Progenitor cell of endocrine pancreas (in vitro differentiated cells): ENCODE measurements at places on chromosomes 3 and 15.

DNA sequence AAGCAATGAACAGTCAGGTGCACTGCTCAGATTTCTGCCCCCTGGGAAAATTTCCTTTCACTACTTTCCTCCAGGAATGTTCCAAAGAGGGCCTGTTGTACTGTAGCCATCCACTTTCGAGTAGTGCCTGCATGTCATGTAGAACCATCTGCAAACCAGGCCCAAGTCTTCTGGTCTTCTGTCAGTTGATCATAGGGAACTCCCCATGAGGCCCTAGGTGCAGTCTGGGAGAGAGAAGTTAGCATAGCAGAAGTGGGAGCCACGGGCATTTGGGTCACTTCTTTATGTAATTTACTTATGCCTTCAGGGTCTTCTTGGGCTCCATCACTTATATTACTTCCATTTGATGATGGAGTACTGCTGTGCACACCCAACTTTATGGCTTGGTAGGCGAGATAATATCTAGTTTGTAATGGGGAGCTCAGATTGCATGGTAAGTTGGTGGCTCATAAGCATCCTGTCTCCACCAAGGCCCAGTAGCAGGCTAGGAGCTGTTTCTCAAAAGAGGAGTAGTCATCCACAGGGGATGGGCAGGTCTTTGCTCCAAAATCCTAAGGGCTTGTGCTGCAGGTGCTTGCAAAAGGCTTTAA is 151.4 kb downstream of the NFKBIZ start:
- DNase-seq = no peak

DNA sequence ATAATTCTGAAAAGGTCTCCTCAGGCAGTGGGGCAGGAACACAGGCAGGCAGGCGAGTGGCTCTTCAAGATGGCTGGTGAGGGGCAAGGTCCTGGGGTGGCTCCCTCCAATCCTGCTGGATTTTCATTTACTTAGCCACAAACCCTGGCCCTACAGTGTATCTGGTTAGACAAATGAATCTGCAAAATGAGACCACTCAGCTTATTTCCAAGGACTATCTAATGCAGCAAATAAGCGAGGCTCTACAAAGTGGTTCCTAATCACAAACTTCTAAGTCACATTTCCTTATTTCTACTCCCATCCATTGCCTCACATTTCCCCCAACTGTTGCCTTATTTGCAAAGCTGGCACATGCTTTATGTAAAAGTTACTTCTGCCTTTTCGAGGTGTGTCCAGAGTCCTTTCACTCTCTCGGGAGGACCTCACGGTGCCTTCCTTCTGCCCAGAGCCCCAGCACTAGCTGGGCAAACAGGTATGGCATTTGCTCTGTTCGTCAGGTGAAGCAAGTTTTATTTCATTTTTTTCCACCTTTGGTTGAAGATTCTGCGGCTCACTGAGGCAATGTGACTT is 40.5 kb downstream of the CCDC12 start:
- no peak for DNase-seq

DNA sequence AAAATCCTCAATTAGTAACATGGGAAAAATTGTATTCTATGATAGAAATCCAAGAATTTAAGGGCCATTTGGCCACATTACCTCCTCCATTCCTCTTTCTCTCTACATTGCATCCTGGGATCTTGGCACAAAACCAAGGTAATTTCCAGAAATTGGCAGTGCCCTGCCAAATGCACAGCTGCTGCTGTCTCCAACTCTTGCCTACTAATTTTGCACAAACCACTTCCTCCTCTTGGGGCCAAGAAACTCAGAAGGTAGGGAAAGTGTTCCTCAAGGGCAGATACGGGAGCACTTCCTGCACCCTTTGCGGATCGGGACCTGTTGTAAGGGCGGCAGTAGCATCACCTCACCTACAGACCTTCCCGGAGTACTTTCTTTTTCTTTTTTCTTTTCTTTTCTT is 57.8 kb downstream of the MAP3K13 start:
- no peak for DNase-seq

GRCh38 chr3:142174559-142174958 is 25.2 kb upstream of the TFDP2 start:
- no peak for DNase-seq

DNA sequence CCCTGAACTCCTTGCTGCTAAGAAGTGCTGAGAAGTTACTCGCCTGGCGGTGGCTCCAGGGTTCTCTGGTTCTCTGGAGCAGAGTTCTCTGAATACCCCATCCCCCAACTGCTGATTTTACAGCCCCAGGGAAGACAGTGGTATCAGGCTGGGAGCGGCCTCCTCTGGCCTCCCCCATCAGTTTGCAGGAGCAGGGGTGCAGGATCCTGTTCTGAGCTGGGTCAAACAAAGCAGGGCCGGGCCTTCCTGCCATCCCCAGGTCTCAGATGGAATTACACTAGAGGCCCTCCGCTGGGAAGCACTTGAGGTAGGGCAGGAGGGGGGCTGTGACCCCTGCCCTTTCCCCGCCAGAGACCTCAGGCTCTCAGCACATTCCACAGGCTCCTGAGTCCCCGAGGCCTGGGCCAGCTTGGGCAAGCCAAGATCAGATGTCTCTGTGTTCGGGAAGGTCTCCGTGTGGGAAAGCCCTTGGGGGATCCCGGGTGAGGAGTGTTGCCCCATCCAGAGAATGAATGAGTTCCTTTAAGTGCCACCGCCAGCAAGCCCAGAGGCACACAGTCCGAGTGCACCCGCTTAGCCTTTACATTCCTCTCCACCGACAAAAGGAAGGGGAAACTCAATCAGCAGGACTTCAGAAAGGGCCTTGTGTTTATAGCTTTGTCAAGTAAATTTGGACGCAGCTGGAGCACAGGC is 149.9 kb downstream of the LRRK1 start:
- peak; percentile 31 for DNase-seq

DNA sequence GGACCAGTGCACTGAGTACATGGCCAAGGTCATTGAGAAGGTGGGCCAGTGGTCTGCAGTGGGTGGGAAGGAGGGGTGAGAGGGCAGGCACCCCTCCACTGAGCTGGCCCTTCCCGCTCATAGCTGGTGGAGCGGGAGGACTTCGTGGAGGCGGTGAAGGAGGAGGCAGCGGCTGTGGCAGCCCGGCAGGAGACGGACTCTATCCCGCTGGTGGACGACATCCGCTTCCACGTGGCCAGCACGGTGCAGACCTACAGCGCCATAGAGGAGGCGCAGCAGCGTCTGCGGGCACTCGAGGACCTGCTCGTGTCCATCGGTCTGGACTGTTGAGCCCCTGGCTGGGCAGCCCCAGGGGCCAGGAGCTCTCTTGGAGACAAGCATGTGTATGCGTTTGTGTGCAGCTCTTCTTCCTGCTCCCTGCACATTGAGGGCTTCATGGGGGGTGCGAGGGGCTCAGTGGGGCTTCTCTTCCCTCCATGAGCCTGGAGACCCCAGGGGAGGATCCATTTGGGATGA is 7.5 kb downstream of the ABTB1 start:
- DNase-seq = no peak

DNA sequence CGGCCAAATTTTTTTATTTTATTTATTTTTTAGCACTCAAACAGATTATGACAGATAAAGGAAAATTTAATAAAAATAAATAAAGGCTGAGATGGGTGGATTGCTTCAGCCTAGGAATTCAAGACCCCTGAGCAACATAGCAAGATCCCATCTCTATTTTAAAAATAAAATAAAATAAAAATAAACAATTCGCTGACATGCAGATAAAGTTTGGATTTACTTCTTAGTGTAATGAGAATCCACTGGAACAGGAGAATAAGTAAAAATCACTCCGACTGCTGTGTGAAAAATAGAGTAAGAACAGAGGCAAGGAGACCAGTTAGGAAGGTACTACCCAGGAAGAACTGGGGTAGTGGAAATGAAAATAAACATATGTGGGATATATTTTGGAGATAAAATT is 5.6 kb downstream of the PIK3CB start:
- DNase-seq = no peak

GRCh38 chr3:182201456-182202168 is 489.9 kb downstream of the SOX2 start:
- DNase-seq = no peak

GRCh38 chr3:107882881-107883280 is 207.9 kb downstream of the CD47 start:
- no peak for DNase-seq

GRCh38 chr3:53846134-53846850 is at the start of the genes CHDH and IL17RB:
TSS of gene CHDH (minus strand) at chr3:53846419. CDS start at chr3:53824008, 22,411 bp downstream.
TSS of gene IL17RB (plus strand) at chr3:53846568. CDS start at chr3:53846589, 21 bp downstream.
- DNase-seq = peak; percentile 41
